HS-5 (cell line): ENCODE measurements at places on chromosomes 11 and 22.

DNA sequence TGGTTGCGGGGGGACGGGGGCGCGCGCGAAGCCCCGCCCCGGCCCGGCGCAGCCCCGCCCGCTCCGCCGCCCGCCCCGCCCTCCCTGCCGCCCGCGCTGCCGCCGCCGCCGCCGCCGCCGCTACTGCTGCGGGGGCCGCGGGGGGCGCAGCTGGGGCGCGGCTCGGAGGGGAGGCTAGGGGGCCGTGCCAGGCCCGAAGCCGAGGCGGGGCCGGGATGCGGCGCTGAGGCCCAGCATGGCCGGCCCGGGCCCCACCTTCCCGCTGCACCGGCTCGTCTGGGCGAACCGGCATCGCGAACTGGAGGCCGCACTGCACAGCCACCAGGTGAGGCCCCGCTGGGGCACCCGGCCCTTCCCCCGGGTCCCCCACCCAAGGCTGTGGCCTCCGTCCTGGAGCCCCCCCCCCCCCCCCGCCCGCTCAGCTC, at the start of gene ANKRD13D:
TSS of gene ANKRD13D (plus strand) at position 78 of the 425 bp plus-strand sequence. CDS start at position 236, 158 bp downstream.
- no peak for DNase-seq

GRCh38 chr11:16296273-16296672, 60.1 kb downstream of the SOX6 start:
- DNase-seq: no peak

- no peak for DNase-seq
These were observed 15.8 kb downstream of the CDKN1C start for GRCh38 chr11:2869561-2870427.

GRCh38 chr22:27314276-27314807, 487.2 kb downstream of the MN1 start:
- no peak for DNase-seq

GRCh38 chr11:9005087-9005486, 1.3 kb upstream of the NRIP3 start:
- DNase-seq: no peak

DNA sequence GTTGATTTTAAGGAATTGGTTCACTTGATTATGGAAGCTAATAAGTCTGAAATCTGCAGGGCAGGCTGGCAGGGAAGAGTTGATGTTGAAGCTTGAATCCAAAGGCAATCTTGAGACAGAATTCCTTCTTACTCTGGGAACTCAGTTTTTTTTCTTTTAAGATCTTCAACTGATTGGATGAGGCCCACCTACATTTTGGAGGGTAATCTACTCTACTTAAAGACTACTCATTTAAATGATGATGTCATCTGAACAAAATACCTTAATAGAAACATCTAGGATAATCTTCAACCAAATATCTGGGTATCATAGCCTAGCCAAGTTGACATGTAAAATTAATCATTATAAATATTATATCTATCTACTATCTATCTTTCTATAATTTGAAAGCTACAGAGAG, 163.2 kb downstream of the PGR start:
- no peak for DNase-seq

DNA sequence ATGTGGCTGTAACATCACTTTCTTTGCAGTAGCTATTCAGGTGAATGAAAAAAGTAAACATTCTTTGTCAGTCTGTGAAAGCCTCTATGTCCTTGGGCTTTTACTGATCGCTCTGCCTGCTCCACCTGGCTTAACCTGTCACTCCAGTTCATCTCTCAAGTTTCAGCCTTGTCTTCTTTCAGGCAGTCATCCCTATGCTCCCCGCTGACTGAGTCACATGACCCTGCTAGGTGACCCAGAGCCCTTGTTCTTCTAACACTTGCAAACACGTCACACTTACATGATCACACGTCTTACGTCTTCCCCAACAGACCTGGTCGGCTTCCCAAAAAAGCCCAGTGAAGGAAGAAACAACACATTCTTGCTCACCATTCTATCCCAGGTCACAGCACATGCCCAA, 499.3 kb upstream of the TENM4 start:
- DNase-seq: no peak

DNA sequence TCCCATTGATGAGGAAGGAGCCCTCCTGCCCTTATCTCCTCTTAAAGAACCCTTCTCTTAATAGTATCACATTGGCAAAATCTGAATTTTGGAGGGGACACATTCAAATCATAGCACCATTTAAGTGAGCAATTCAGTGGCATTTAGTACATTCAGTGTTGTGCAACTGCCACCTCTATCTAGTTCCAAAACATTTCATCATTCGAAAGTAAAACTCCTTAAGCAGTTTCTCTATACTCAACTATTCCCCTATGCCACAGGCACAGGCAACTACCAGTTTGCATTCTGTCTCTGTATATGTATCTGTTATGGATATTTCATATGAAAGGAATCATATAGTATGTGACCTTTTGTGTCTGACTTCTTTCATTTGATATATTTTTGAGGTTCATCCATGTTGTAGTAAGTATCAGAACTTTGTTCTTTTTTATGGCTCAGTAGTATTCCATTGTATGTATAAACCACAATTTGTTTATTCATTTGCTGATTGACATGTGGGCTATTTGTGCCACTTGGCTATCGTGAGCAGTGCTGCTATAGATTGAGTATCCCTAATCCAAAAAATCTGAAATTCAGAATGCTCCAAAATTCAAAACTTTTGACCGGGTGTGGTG, 22.9 kb downstream of the FAR1 start:
- no peak for DNase-seq

DNA sequence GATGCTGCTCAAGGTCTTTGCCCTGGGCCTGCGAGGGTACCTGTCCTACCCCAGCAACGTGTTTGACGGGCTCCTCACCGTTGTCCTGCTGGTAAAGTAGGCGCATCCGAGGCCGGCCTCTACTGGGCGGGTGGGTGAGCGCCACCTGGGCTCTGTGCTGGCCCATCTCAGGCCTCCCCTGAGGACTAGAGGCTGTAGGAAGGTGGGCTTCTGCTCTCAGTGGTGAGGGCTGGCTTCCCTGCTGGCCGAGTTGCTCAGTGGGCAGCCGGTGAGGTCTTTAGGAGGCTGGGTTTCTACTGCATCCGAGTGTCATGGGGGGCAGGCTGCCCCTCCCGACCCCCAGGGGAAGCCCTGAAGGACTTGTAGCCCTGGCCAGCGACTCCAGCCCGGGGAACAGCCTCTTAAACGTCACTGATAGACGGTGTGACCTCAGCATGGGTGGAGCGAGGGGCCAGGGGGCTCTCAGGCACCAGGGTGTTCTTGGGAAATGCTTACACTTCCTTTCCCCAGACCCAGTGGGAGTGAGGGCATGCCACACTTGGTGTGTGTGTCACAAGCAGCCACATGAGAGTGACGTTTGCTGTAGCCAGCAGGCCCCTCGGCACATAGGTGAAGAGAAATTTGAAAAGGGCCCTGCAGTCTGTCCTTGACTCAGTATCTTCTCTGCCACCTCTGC, 30.3 kb downstream of the TPCN2 start:
- no peak for DNase-seq

DNA sequence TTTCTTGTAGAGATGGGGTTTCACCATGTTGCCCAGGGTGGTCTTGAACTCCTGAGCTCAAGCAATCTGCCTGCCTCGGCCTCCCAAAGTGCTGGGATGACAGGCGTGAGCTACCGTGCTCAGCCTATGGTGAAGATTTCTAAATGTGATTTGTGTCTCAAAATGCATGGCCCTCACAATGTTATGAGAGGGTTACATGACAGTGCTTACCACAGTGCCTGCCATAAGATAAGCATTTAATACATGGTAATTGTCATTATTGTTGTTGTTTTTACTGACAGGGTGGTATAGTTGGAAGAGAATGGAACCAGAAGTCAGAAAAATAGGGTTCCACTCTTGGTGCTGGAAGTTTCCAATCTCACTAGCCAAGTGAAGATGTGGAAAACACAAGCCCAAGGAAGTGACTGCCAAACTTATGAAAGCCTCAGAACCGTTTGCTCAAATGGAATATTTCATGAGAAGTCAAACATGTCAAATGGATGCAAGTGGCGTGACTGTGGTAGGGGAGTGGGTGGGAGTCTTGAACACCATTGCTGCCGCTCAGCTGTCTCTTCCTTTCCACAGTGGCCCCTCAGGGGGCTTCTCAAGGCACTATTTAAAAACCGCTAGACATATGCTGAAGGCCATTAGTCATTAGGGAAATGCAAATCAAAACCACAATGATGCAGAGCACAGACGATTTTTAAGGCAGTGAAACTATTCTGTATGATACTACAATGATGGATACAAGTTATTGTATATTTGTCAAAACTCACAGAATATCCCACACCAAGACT, 29.1 kb upstream of the LMO2 start:
- DNase-seq: no peak

DNA sequence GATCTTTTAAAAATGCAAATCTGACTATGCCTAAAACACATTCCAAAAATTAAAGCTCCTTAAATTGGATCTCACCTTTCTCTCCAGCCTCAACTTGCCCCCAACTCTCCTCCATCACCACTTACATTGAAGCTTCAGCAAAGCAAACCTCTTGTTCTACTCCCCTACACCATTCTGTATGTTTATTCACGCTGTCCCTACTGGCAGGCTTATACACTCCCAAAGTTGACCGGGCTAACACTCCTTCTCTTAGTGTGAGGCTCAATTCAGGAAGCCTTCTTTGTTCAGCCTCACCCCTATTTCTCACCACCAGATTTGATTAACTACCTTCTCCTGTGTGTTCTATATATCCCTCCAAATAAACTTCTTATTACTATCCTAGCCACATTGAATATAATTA, 1.8 kb upstream of the GDPD4 start:
- no peak for DNase-seq

DNA sequence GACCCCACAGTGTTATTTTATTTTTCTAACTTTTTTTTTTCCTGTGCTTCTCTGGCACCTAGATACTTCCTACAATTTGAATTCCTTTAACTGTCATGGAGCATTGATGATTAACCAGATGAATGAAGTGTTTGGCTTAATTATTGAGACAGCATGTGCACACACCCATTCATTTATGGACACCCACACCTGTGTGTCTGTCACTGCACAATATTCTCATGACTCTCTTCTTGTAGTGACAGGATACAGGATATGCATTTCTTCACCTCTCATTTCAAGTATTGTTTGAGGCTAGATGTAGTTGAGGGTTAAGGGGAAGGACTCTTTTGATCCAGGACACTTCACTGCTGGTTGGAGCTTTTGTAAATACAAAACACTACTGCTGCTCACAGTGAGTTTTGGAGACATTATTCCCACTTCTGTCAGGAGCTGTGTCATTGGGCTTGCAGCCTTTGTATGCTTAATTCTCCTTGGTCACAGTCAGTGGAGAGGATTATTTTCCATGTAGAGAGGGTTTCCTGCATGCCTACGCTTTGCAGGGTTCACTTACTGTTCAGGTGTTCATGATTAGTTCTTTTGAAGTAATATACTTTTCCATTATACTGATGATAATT, 33.5 kb downstream of the SPECC1L start:
- DNase-seq: no peak

- DNase-seq: no peak
These were observed 72.4 kb downstream of the ZNRF3 start for GRCh38 chr22:28955817-28956216.

DNA sequence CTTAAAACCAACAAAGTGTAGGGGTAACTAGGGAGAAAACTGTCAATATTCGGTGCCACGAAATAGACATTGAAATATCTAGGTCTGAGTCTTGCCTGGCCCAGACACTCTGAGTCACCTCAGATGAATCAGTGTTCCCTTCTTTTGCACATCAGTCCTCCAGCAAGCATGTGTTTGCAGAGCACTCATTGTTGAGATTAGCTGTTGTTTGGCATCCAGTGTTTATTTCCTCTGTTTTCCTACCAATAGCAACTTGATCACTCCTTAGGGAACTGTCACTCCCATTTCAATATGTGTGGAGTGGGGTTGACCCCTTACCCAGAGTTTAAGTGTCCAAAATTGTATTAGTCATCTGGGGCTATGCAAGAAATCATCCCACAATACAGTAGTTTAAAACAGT, 4.7 kb upstream of the ASCC2 start:
- DNase-seq: peak; percentile 88

- no peak for DNase-seq
These were observed 63.1 kb downstream of the LHFPL7 start for GRCh38 chr22:24883432-24883831.

- no peak for DNase-seq
These were observed 11.8 kb downstream of the CASP4 start for GRCh38 chr11:104956528-104956927.

- no peak for DNase-seq
These were observed 15.4 kb upstream of the IFITM3 start for GRCh38 chr11:335779-336658.

GRCh38 chr11:26319906-26320305, 12.0 kb upstream of the ANO3 start:
- DNase-seq: no peak

- DNase-seq: no peak
These were observed 35.9 kb downstream of the CTTN start for GRCh38 chr11:70433966-70434812.

- DNase-seq: no peak
These were observed 85.0 kb downstream of the RPL27A start for GRCh38 chr11:8767466-8768142.

DNA sequence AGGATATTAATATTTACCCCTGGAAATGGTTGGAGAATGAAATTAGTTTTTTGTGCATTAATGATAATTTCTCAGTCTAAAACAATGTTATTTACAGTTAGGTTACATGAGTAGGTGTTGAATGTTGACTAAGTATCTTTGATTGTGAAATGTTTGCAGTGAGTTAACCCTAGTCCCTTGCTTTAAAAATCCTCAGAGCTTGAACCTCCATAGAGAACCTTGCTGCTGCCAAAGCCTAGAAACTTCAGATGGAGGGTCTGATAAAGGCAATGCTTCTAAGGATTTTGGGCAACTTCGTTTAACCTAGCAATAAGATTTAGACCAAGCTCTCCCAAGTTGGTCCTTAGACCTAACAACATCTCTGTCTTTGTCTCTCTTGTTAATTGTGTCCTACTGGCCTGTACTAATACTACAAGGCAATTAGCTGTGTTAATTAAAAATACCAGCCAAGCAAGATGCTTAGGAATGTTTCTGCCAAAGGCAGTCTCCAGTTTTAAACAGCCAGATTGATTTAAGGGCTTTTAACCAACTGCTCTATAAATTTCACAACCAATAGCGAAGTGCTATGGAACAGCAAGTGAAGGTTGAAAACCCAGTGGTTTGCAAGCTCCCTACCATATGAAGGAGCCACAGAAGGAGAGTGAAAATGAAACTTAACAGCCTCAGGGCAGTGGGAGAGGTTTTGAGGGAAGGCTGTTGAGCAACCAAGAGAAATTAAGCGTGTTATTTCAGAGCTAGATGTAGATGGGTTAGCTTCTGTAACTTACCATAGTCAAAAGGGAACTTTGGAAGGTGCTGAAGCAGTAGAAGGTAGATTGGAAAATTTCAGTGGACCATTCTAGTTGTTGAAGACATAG, 295.9 kb upstream of the ANO5 start:
- DNase-seq: no peak
